ENCODE measurements at places on chromosomes 11 and 22. TPM values are rescaled to one million over a fixed set of nuclear protein-coding genes. Genes with fewer than 3 reads are reported as not detected.

- peaks cover 42% of the 10 kb centered on the region for H3K36me3 ChIP-seq
- H3K4me3 ChIP-seq: peak overlapping the region; percentile 86
- peak; percentile 79 for DNase-seq
Observed at GRCh38 chr11:8963569-8964323, 496 bp downstream of the TMEM9B start.

- no peaks in the 10 kb centered on the region for H3K27me3 ChIP-seq
- H3K4me3 ChIP-seq: no peak overlapping the region
- no peaks in the 10 kb centered on the region for H3K4me1 ChIP-seq
- H3K27ac ChIP-seq: no peak overlapping the region
- H3K36me3 ChIP-seq: no peaks in the 10 kb centered on the region
Observed at GRCh38 chr11:5631969-5632635, 7.3 kb downstream of the TRIM34 start.

DNA sequence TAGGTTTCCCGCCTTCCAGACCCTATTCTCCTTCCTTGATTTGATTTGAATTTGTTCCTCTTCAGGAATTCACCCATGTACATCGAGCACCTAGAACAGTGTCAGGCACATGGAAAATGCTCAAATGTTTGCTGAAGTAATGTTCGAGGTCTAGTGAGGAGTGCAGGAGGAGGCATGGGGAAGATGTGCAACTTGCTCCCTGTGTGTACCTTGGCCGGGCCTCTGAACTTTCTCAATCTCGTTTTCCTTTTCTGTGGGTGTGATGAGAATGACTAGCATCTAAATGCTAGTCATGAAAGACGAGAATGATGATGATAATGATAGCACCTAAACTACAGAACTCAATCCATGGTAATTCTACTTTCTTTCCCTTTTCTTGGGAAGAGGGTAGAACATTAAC, 279.1 kb upstream of the PLET1 start:
- no peak overlapping the region for H3K4me3 ChIP-seq
- DNase-seq: no peak
- no peak overlapping the region for H3K27ac ChIP-seq
- peaks cover 12% of the 10 kb centered on the region for H3K4me1 ChIP-seq

DNA sequence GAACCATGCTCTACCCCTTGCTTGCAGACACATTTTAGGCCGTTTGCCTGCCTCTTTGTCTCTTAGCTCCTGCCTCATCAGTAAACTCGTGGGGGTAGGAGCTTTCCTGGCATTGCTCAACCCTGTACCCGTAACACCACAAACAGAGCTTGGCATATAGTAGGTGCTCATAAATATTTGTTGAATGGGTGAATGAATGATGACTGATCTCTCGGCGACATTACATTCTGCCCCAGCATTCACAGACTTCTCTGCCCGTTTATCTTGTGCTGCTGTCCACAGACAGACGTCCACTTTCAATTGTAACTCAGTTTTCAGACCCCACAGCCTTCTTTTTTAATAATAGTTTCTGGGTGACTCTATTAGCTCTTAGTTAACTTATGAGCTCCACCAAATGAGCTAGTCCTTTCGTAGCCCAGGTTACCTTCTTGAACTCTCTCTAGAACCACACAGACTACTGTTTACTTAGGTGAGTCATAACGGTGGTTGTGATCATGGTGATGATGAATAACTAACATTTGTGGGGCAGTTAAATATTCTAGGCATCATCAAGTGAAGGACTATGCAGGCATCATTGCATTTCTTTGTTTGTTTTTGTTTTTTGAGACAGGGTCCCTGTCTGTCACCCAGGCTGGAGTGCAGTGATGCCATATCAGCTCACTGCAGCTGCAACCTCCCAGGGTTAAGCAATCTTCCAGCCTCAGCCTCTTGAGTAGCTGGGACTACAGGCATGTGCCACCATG, 188.4 kb downstream of the ADAMTS15 start:
- H3K36me3 ChIP-seq: no peaks in the 10 kb centered on the region
- DNase-seq: no peak
- no peaks in the 10 kb centered on the region for H3K27me3 ChIP-seq
- H3K4me3 ChIP-seq: no peak overlapping the region
- no peak overlapping the region for H3K27ac ChIP-seq
- H3K4me1 ChIP-seq: peaks cover 7% of the 10 kb centered on the region

- no peaks in the 10 kb centered on the region for H3K4me1 ChIP-seq
- H3K36me3 ChIP-seq: no peaks in the 10 kb centered on the region
- peak; percentile 32 for DNase-seq
- H3K27me3 ChIP-seq: peaks cover 3% of the 10 kb centered on the region
- H3K27ac ChIP-seq: no peak overlapping the region
- H3K4me3 ChIP-seq: no peak overlapping the region
Observed at GRCh38 chr22:49333206-49333605, 494.5 kb downstream of the BRD1 start.

- no peaks in the 10 kb centered on the region for H3K4me1 ChIP-seq
- no peak overlapping the region for H3K4me3 ChIP-seq
- no peak overlapping the region for H3K27ac ChIP-seq
- H3K27me3 ChIP-seq: no peaks in the 10 kb centered on the region
Observed at GRCh38 chr11:32297611-32298011, 137.7 kb downstream of the WT1 start.

GRCh38 chr11:94254214-94254613, 50.2 kb upstream of the IZUMO1R start:
- H3K36me3 ChIP-seq: no peaks in the 10 kb centered on the region
- no peaks in the 10 kb centered on the region for H3K4me1 ChIP-seq
- no peak for DNase-seq

DNA sequence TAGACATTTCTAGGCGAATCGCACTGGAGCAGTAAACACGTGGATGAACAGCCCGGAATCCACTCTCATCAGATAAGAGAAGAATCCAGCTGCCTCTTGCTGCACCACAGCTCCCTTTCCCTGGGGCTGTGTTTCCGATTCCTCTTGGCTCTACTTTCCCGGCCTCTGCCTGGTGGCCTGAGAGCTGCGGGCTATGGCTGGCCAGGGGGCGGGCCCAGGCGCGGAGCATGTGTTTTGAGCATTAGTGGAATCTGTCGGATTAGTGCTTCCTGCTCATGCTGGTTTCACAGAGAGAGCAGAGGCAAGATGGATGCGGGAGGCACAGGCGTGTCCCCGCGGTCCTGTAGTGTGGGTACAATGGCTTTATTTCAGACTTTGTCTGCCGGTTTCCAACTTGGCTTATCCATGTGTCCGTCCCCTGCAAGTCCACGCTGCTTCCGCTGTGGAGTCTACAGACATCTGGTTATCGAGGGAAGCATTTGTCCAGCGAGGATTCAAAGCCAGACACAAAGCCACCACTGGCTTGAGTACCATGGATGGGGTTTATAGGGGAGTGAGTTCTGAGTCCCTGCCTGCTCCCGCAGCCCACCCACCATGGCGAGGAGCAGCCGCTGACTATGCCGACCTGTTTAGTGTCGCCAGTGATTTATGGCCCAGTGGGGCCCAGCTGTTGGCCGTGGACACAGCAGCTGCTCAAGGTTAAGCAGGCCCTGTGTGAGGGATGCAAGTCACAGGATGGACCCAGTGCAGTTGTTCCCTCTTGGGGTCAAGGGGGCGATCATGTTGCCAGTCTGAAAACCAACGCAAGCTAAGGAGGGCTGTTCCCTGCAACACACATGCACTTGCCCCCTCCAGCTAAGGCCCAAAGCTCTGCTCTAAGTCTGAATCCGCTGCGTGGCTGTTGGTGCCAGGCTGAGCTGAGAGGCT, 43.3 kb upstream of the EP300 start:
- H3K27ac ChIP-seq: peak overlapping the region; percentile 62
- peak; percentile 75 for DNase-seq
- H3K36me3 ChIP-seq: no peaks in the 10 kb centered on the region
- peaks cover 6% of the 10 kb centered on the region for H3K4me1 ChIP-seq
- no peaks in the 10 kb centered on the region for H3K27me3 ChIP-seq

DNA sequence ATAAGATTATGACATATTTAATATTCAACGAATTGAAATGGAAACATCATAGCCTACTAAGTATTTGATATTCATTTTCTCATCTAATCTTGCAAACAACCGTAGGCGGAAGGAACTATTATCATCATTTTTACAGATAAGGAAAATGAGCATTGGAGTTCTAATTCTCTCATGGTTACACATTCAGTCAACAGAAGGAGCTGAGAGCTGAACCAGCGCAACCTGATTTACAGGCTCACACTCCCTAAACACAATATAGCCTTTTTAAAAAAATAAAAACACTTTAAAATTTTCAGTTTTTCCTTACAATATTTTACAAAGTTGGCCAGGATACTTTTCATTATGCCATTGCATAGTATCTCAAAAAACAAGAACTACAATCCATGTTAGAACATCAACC, 74.8 kb downstream of the APOL5 start:
- H3K27ac ChIP-seq: peak overlapping the region; percentile 2
- DNase-seq: no peak
- no peaks in the 10 kb centered on the region for H3K36me3 ChIP-seq
- H3K4me3 ChIP-seq: no peak overlapping the region
- H3K27me3 ChIP-seq: no peaks in the 10 kb centered on the region
- peaks cover 4% of the 10 kb centered on the region for H3K4me1 ChIP-seq

- H3K27ac ChIP-seq: no peak overlapping the region
- no peaks in the 10 kb centered on the region for H3K36me3 ChIP-seq
- no peak for DNase-seq
- H3K4me1 ChIP-seq: no peaks in the 10 kb centered on the region
- H3K27me3 ChIP-seq: peaks cover 17% of the 10 kb centered on the region
- no peak overlapping the region for H3K4me3 ChIP-seq
Observed at GRCh38 chr11:117678658-117679406, 118.2 kb downstream of the DSCAML1 start.

The CCDC73 gene
- not detected for total RNA-seq

The LMO2 gene
- 11.1 TPM for total RNA-seq

The MYBPC3 gene
- total RNA-seq: 1.3 TPM
